ENCODE measurements at places on chromosomes 5 and 9. TPM values are rescaled to one million over a fixed set of nuclear protein-coding genes. Genes with fewer than 3 reads are reported as not detected.

- DNase-seq = no peak
Measured at GRCh38 chr5:69090158-69090557, 3.7 kb upstream of the SLC30A5 start.

- no peak for DNase-seq
Measured at GRCh38 chr9:114216976-114217375, 61.6 kb downstream of the COL27A1 start.

ANKRD33B gene
- total RNA-seq = 7.8 TPM

DNA sequence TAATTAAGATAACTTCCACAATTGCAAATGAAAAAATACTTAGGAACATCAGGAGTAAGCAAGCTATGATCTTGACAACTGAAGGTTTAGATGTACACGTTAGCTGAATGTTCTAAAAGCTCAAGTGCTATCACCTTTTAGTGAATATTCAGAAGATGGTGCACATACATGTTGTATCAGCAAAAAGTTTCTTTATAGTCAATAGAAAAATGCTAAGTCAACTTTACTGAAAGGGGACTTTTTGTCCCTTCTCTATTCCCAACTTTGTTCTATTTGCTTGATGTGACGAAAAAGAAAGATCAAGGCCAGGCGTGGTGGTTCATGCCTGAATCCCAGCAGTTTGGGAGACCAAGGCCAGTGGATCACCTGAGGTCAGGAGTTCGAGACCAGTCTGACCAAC lies 7.6 kb upstream of the RGMB start:
- DNase-seq = no peak

HSD17B3 gene
- 0.17 TPM for total RNA-seq

DNA sequence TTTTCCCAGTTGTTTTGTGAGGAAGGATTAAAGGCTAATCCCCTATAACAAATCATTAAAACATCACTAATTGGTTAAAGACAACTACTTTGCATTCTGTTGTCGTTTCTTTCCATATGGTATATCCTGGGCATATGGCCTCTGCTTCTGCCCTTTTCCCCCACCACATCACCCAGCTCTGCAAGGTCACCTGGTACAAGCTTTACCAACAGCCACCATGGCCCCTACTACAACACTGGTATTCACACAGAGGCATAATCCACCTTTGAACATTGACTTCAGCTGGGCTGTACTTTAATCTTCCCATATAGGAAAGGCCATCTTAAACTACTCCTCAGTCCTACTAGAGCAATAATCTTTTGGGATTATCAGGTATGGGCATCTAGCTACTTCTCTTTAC lies 866.1 kb downstream of the TLE4 start:
- DNase-seq = no peak

GCNT4 gene
- 1.8 TPM for total RNA-seq

- no peak for DNase-seq
Measured at GRCh38 chr9:124723352-124723751, 47.8 kb downstream of the NR6A1 start.

- DNase-seq = no peak
Measured at GRCh38 chr5:28215091-28215490, 1176.7 kb upstream of the CDH9 start.

GRCh38 chr5:97124335-97124734 lies 18.1 kb downstream of the LIX1 start:
- no peak for DNase-seq

EQTN gene
- not detected for total RNA-seq

DNA sequence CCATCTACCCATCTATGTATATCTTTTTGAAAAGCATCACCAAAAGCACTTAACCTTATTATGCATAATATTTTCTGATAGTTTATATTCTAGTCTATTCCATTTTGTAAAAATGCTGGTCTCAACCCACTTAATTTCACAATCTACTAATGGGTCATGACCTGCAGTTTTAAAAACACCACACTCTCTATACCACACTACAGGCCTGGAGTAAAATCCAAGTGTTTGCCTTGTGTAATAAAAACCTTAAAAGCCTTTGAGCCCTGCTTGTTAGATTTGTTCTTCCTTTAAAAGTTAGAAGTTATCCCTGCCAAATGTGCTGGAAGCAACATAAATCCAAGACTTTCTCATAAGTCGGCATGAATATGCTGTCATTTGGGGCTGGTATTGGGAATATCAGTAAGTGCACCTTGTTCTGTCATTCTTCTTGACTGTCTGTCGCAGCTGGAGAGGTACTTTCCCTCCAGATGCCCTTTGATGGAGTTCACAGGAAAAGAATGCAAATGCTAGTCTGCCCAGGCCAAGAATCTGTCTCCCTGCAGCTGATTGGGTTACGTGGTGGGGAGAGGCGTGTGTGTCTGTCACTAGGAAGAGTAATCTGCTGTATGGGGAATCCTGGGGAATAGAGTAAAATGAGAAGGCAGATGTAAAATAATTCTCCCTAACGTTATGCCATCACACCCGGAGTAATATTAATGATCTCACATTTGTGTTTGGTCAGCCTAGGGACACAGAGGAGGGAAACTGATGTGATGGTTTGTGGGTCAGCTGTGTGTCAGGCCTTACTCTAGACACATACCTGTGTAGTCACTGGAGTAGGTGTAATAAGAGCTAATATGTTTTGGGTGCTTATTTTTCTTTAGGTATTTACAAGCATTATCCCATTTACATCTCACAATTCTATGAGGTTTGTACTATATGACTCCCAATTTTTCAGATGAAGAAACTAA lies 79.4 kb downstream of the ZNF366 start:
- DNase-seq = peak; percentile 70

- DNase-seq = peak; percentile 35
Measured at GRCh38 chr5:170631466-170632195, 127.8 kb downstream of the KCNIP1 start.

GRCh38 chr9:125180876-125181275 lies 8.7 kb downstream of the PPP6C start:
- DNase-seq = no peak

- no peak for DNase-seq
Measured at GRCh38 chr9:125965477-125965876, 218.3 kb downstream of the PBX3 start.

DNA sequence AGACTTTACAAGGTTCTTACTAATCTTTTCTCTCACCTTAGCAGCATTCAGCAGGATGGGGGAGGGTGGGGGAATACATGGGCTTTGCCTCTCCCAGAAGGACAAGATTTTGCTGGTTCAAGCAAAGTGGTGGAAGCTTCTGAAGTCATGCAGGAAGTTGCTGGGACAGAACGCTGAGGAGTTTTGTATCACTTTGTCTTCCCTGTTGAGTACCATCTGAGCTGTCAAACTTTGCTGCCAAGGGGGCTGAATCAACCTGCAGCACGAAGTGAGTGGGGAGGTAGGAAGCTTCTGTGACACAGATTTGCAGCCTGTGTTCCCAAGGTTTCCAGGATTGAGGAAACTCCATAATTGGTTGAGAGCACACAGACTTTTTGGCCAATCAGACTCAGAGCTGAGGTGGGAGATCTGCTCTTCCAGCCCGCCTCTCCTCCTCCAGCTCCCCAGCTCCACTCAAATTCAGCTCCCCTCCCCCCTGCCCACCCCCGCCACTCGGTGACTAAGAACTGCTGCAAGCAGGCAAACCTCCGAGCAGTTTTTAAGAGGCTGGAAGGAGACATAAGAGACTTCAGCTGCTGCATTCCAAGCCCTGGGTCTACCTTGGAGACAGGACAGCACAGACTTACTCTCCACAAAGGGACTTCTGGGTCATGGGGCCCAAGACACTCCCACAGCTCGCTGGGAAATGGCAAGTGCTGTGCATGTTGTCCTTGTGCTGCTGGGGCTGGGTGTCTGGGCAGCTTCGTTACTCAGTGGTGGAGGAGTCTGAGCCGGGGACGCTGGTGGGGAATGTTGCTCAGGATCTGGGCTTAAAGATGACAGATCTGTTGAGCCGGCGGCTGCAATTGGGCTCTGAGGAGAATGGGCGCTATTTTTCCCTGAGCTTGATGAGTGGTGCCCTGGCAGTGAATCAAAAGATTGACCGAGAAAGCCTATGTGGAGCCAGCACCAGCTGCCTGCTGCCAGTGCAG lies at the start of gene PCDHGC5:
TSS of gene PCDHGC5 (plus strand) at position 491 of the 971 bp plus-strand sequence. CDS start at position 651, 160 bp downstream.
- peak; percentile 60 for DNase-seq

WHRN gene
- total RNA-seq = 0.51 TPM

- no peak for DNase-seq
Measured at GRCh38 chr9:99076483-99077171, 28.3 kb upstream of the TGFBR1 start.

DNA sequence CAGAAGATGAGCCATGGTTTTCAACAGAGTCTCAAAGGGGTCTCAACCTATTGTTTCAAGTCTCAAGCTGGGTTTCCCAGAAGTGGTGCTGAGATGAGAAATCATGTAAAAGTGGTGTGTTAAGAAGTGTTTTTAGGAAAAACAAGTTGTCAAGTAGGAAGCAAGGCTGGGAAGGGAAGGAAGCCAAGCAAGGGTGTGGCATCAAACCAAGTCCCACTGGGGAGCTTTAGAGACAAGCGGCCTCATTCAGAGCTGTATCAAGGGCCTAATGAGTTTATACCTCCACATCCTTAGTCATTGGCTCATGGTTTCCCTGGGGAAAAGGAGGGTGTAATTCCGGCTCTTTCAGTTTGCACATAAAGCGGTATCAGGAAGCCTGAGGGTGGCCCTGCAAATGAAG lies 26.4 kb upstream of the GABRB2 start:
- DNase-seq = no peak

DNA sequence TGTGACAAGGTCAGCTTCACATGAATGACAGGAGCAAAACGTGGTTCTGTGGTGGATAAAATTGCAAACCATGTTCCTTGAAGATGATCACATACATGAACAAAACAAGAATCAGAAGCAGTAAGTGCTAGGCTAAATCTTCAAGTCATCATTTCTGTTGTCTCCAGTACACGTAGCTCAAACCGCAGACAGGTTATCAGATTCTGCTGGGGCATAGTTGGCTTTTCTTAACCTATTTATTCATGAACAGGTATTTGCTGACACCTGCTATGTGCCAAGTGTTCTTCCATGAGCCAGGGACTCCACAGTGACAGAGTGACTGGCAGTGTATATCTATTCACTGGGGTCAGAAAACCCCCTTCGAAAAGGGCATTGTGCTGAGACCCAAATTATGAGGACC lies 20.8 kb downstream of the MFAP3 start:
- DNase-seq = no peak

DNA sequence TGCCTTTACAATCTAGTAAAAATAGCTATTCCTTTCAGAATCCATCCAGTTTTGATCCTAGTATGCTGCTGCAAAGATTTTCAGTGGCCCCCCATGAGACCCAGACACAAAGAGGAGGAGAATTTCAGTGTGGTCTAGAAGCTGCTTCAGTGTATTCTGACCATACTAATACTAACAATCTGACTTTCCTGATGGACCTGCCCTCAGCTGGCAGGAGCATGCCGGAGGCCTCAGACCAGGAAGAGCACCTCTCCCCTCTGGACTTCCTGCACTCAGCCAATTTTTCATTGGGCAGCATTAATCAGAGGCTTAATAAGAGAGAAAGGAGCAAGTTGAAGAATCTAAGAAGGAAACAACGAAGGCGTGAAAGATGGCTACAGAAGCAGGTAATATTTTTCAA lies 48.5 kb downstream of the RNF180 start:
- no peak for DNase-seq

DNA sequence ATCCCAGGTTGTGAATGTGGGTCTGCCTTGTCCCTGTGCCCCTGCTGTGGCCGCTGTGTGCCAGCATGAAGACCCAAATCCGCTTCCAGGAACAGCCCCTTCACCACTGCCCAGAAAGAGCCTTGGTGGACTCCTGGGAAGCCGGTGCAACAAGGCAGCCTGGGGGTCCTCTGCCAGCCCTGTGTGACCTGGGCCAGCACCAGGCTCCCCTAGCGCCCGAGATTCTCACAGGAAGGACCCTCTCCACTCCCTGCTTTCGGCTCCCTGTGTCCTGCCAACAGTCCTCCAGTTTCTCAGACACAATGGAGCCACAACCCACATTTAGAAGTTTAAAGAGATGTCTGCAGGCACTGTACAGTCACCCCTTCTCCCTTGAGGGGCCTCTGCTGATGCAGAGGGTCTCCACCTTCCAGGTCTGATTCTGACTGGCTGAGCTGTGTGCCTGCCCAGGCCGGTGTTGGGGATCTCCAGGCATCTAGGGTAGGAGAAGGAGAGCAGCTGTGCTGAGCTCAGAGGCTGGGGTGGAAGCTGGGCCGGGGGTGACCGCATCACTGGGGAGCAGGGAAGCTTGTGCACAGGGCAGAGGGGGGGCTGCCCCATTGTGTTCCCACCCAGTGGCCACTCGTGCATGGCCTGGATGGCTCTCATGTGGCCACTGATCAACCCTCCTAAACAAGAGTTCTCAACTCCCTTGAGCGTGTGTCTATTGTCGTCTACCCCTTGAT lies 174.0 kb downstream of the IRX2 start:
- DNase-seq = no peak

GRCh38 chr9:93944011-93944410 lies 11.1 kb downstream of the BARX1 start:
- DNase-seq = no peak

GRCh38 chr5:143078313-143078712 lies 308.1 kb downstream of the ARHGAP26 start:
- DNase-seq = no peak

PCDHB10 gene
- total RNA-seq = 0.77 TPM

WNT8A gene
- total RNA-seq = not detected

SNCAIP gene
- total RNA-seq = 5.1 TPM

DNA sequence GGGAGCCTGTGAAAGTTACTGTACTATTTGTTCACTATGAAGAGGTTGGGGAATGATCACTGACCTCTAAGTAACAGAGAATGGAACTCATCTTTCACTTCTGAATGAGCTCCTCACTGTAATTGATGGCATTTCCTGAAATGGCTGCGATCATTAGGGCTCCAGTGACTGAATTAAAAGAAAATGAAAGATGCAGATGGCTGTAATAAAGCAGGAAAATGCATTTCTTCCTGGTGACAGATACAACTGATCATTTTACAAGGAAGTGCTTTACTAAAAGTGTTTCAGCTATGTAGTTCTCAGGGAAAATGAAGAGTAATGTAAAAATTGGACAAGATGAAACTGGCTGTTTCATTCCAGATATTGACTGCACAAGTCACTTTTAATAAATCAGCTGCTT lies 1200.6 kb upstream of the NUDT12 start:
- DNase-seq = no peak

GRCh38 chr9:120714846-120715388 lies 647 bp upstream of the MEGF9 start:
- DNase-seq = no peak

GRCh38 chr9:621201-621855 lies 220.2 kb upstream of the DMRT1 start:
- peak; percentile 53 for DNase-seq

GRCh38 chr5:95620030-95620869 lies at the start of gene GPR150:
GPR150 (plus strand) TSS chr5:95620087; CDS start chr5:95620276, 189 bp downstream.
- DNase-seq = peak; percentile 50

FSD1L gene
- 6.1 TPM for total RNA-seq

LCN9 gene
- total RNA-seq = not detected

DNA sequence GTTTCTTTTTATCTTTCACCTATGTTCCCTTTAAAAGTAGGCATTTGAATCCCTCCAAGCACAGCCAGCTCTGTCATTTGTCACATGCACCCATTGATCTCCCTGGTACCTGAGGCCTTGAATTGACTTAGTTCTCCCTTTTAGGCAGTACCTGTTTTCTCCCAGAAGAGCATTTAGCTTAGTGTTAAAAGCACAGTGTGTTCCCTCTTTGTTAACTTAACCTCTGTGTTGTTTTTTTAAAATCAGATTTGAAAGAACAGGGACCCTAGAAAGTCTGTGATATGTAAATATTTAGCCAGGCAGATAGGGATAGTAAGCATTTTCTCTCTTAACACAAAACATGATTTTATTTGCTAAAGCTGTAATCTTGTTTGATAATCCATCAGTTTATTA lies 113.8 kb upstream of the SPATA31D4 start:
- no peak for DNase-seq

ANKRD55 gene
- under 0.01 TPM for total RNA-seq
